ENCODE measurements at places on chromosomes 1 and 21. TPM values are rescaled to one million over a fixed set of nuclear protein-coding genes. Genes with fewer than 3 reads are reported as not detected.

- H3K4me3 ChIP-seq: no peak overlapping the region
- no peaks in the 10 kb centered on the region for H3K36me3 ChIP-seq
- no peaks in the 10 kb centered on the region for H3K4me1 ChIP-seq
- no peak overlapping the region for H3K27ac ChIP-seq
- no peak for DNase-seq
These were observed 40.4 kb downstream of the RHBG start for GRCh38 chr1:156409439-156409838.

DNA sequence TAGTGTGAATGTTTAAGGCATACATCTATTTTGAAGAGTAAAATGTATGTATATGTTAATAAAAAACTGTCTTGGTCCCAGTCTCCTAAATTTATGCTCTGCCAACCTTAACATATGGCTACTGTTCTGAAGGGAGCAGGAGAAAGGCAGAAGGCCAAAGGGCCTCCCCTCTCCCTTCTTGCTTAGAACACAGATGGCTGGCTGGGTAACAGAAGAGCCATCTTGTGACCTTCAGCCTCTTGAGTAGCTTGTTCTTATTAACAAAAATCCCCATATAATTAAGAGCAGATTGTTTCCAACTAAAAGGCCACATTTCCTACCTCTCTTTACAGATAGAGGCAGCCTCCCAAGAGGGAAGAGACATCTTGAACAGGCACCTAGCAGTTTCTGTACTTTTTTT lies 36.1 kb downstream of the EPB41 start:
- H3K4me1 ChIP-seq: no peaks in the 10 kb centered on the region
- H3K4me3 ChIP-seq: no peak overlapping the region
- peaks cover 10% of the 10 kb centered on the region for H3K36me3 ChIP-seq
- H3K27me3 ChIP-seq: no peaks in the 10 kb centered on the region
- no peak for DNase-seq

DNA sequence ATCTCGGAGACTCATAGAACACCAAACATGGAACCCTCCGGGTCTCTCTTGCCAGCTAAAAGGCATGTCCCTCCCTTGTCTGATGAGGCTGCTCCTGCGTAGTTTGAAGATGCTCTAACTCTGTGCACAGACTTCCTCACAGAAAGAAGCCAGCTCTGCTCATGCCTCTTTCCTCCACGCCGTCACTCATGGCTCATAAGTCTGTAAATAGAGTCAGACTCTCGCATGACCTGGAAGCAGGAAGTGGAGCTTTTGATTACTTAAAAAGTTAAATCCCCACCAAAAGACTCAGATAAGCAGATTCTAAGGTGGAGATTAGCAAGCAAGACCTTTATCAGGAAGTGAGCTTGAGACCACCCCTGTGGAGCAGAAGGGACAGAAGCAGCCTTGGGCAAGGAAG lies 171.6 kb downstream of the TRIM33 start:
- peak overlapping the region; percentile 35 for H3K27ac ChIP-seq
- no peak overlapping the region for H3K4me3 ChIP-seq
- DNase-seq: no peak
- H3K4me1 ChIP-seq: peaks cover 44% of the 10 kb centered on the region
- H3K27me3 ChIP-seq: no peaks in the 10 kb centered on the region

GRCh38 chr1:89464008-89464407 lies 60.6 kb upstream of the LRRC8B start:
- H3K27me3 ChIP-seq: peaks cover 62% of the 10 kb centered on the region
- no peak for DNase-seq
- H3K36me3 ChIP-seq: peaks cover 10% of the 10 kb centered on the region
- H3K4me3 ChIP-seq: peak overlapping the region; percentile 13
- H3K27ac ChIP-seq: no peak overlapping the region

GRCh38 chr1:26945728-26946127 lies 14.5 kb downstream of the KDF1 start:
- H3K27me3 ChIP-seq: no peaks in the 10 kb centered on the region
- peaks cover 25% of the 10 kb centered on the region for H3K36me3 ChIP-seq
- H3K4me1 ChIP-seq: peaks cover 2% of the 10 kb centered on the region
- no peak overlapping the region for H3K27ac ChIP-seq
- H3K4me3 ChIP-seq: no peak overlapping the region

DNA sequence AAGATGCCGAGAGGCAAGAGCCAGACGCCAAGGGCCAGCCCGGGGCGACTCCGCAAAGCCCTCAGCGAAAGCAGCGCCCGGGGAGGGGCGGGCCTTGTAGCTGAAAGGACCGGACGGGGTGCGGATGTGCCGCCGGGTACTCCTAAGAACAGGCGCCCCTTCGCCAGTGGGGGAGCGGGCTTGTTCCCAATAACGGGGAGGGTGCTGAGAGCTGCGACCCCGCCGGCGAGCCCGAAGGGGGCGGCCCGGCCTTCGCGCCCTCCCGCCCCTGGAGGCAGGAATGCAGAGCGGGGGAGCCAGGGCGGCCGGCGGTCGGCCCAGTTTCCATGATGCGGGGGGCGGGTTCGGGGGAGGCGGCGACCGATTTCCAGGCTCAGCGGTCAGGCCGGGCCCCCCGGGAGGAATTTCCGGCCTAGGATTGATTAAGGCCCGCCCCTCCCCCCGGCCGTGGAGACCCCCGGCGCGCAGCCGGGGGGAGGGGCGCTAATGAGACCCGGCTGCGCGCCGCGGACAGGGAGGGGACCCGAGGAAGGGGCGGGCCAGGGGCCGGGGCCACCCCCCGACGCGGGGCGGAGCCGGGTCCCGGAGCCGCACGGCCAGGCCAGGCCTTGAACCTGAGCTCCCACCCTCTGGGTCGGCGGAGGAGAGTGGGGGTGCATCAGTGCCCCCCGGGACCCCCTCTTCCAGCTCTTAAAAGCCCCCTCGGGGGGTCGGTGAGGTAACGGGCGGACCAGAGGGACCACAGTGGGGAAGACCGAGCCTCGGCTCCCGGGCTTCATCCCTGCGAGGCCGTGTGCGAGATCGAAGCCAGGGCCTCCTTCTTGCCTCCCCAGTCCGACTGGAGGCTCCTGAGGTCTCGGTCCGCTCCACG lies 898 bp upstream of the TMEM200B start:
- H3K4me1 ChIP-seq: peaks cover 9% of the 10 kb centered on the region
- peaks cover 30% of the 10 kb centered on the region for H3K27me3 ChIP-seq
- H3K36me3 ChIP-seq: no peaks in the 10 kb centered on the region
- H3K4me3 ChIP-seq: peak overlapping the region; percentile 76

DNA sequence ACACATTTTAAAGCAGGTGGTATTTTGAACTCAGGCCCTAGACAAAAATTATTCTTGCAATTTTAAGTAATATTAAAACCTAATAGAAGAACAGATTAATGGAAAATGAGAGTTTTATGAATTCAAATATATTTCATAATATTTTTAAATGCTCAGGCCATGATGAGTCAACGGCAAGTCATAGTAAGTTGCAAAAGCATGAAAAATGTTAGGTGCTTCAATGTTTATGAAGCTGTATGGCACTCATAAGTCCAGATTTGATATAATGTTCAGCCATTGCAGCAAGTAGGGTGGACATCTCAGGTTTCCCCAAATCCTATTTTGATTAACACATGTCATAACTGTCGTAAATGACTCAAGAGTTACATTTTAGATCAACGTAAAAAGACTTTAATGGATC lies 112.6 kb downstream of the GRIK1 start:
- H3K4me3 ChIP-seq: no peak overlapping the region
- no peak overlapping the region for H3K27ac ChIP-seq
- DNase-seq: no peak
- no peaks in the 10 kb centered on the region for H3K27me3 ChIP-seq
- no peaks in the 10 kb centered on the region for H3K36me3 ChIP-seq

DNA sequence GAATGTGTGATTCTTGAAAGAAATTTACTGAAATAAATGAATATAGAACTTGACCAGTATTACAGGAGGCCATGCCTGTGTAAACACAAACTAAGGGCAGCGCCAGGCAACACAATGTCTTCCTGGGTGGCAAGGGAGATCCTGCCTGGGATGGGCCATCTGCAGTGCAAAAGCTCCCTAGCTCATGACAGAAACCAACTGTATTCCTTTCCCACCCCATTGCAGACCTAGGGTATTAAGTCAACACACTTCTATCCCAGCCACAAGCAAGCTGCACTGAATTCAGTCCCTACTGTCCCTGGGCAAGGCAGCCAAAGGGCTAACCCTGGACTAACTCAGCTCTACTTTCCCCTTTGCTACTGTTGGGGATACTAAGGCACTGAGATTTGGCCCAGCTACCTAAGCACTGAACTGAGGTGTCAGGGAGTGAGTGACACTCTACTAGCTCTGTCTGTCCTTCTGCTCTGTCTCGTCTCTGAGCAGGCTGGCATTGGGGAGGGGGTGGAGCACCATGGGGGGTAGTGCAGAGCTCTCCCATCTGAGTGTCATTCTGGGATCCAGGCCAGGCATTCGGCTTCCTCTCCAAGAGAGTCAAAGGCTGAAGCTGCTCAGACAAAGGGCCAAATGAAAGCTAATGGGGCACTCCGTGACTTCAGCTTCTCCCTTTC lies 2.5 kb downstream of the INKA2 start:
- H3K36me3 ChIP-seq: no peaks in the 10 kb centered on the region
- peaks cover 23% of the 10 kb centered on the region for H3K4me1 ChIP-seq
- no peak for DNase-seq
- peaks cover 33% of the 10 kb centered on the region for H3K27me3 ChIP-seq
- no peak overlapping the region for H3K27ac ChIP-seq
- no peak overlapping the region for H3K4me3 ChIP-seq

GRCh38 chr1:198391393-198392020 lies 149.0 kb downstream of the ATP6V1G3 start:
- DNase-seq: no peak
- H3K4me3 ChIP-seq: no peak overlapping the region
- H3K27me3 ChIP-seq: peaks cover 12% of the 10 kb centered on the region
- H3K36me3 ChIP-seq: no peaks in the 10 kb centered on the region
- no peak overlapping the region for H3K27ac ChIP-seq

- H3K4me3 ChIP-seq: peak overlapping the region; percentile 98
- peaks cover 34% of the 10 kb centered on the region for H3K4me1 ChIP-seq
These were observed 1.7 kb downstream of the CC2D1B start for GRCh38 chr1:52364235-52364839.

- H3K4me3 ChIP-seq: no peak overlapping the region
- no peak for DNase-seq
- no peaks in the 10 kb centered on the region for H3K36me3 ChIP-seq
These were observed 74.4 kb upstream of the GRIK3 start for GRCh38 chr1:37108596-37109188.

GRCh38 chr1:204731985-204732575 lies 46.5 kb upstream of the LRRN2 start:
- H3K27ac ChIP-seq: no peak overlapping the region
- no peak for DNase-seq
- peaks cover 42% of the 10 kb centered on the region for H3K27me3 ChIP-seq
- H3K4me1 ChIP-seq: no peaks in the 10 kb centered on the region

DNA sequence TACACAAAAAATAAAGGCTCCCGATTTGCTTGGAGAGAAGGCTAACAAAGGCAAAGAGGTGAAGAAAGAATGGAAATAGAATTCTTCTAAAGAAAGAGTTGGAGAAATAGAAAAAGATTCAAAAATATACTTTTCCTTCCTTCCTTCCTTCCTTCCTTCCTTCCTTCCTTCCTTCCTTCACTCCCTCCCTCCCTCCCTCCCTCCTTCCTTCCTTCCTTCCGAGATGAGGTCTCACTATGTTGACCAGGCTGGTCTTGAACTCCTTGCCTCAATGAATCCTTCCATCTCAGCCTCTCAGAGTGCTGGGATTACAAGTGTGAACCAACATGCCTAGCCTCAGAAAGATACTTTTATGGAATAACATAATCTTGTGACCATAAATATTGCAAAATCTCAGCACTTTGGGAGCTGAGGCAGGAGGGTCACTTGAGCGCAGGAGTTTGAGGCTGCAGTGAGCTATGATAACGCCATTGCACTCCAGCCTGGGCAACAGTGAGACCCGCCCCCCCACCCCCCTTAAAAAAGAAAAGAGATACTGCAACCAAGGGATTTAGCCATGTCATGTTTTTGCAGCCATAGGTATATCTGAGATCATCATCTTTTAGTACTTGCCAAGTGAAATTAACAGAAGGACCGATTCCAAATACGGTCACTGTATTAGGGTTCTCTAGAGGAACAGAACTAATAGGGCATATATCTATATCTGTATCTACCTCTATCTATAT lies 1.0 kb upstream of the HJV start:
- H3K4me1 ChIP-seq: peaks cover 7% of the 10 kb centered on the region
- H3K27me3 ChIP-seq: peaks cover 73% of the 10 kb centered on the region
- no peak for DNase-seq
- H3K36me3 ChIP-seq: no peaks in the 10 kb centered on the region
- no peak overlapping the region for H3K4me3 ChIP-seq

DNA sequence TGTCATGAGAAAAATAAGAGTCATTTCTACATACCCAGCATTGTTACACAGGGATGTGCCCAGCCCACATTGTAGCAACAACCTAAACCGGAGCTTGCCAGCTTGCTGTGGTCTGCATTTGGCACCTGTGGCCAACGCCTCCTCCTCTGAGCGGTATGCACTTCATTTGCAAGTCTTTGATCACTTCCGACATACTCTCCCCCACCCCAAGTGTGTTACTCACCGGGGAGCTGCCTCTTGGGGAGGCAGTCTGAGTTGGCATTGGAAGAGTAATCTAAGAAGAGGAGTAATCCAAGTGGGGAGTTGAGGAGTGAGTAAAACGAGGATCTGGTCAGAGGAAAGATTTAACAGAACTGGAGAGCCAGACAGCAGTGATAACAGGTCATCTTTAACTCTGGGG lies 3.8 kb downstream of the BCL9 start:
- H3K36me3 ChIP-seq: peaks cover 5% of the 10 kb centered on the region
- H3K4me1 ChIP-seq: peaks cover 50% of the 10 kb centered on the region
- peak overlapping the region; percentile 73 for H3K4me3 ChIP-seq
- DNase-seq: peak; percentile 70
- H3K27me3 ChIP-seq: no peaks in the 10 kb centered on the region

DNA sequence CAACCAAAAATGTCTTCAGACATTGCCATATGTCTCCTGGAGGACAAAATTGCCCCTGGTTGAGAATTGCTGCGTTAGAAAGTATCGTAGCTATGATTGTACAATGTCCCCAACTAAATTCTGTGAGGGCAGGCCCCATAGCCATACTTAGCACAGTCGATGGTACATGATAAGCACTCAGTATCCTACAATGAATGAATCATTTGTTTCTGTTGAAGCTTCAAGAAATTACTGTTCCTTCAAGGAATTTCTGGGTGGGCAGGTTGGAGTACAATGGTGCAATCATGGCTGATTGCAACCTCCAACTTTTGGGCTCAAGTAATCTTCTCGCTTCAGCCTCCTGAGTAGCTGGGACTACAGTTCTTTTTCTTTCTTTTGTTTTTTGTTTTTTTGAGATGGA lies 4.7 kb downstream of the CAP1 start:
- H3K4me1 ChIP-seq: peaks cover 60% of the 10 kb centered on the region
- DNase-seq: no peak
- H3K27me3 ChIP-seq: no peaks in the 10 kb centered on the region

KLHDC7A gene
- not detected for total RNA-seq

CYP4A22 gene
- not detected for total RNA-seq

CFAP126 gene
- total RNA-seq: not detected

BCAN gene
- total RNA-seq: not detected
